ENCODE measurements at places on chromosomes 1 and 21. TPM values are rescaled to one million over a fixed set of nuclear protein-coding genes. Genes with fewer than 3 reads are reported as not detected.

GRCh38 chr21:25967181-25967900 lies 203.2 kb downstream of the APP start:
- H3K4me1 ChIP-seq: no peaks in the 10 kb centered on the region
- peak overlapping the region; percentile 57 for H3K27ac ChIP-seq
- no peak overlapping the region for H3K4me3 ChIP-seq
- H3K36me3 ChIP-seq: no peaks in the 10 kb centered on the region
- DNase-seq: no peak

DNA sequence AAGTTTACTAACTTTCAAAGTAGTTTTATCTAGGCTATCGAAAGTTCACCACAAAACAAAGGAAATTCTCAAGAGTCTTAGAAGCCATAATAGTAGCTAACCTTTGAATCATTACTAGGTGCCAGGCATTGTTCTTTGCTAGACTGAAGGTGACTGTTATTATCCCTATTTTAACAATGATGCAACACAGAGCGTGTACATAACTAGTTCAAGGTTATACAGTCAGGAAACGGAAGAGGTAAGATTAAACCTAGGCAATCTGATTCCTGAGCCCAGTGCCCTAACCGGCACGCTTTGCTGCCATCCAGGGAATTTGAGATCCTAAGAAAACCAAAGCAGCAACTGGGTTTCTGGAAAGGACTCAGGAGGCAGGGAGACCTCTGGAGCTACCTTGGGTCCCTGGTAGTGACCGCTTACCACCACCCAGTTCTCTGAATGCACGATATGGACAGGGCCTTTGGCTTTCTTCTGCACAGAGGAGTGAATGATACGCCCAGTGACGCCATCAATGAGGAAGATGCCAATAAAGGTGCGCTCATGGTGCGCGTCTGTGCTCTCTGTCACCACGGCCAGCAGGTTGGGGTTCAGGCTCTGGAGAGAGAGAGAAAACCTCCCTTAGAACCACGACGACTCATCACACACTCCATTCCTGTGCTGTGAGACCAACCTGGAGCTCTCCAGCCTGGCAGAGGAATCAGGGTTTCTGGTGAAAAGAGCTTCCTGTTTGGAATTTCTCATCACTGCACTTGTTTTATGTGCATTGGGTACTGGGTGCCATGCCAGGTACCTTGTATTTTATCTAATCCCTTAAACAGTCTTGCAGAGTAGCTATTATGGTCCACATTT lies 13.1 kb upstream of the UBR4 start:
- peaks cover 42% of the 10 kb centered on the region for H3K4me1 ChIP-seq
- no peak overlapping the region for H3K4me3 ChIP-seq
- peak; percentile 15 for DNase-seq
- H3K27me3 ChIP-seq: no peaks in the 10 kb centered on the region
- peak overlapping the region; percentile 32 for H3K27ac ChIP-seq

DNA sequence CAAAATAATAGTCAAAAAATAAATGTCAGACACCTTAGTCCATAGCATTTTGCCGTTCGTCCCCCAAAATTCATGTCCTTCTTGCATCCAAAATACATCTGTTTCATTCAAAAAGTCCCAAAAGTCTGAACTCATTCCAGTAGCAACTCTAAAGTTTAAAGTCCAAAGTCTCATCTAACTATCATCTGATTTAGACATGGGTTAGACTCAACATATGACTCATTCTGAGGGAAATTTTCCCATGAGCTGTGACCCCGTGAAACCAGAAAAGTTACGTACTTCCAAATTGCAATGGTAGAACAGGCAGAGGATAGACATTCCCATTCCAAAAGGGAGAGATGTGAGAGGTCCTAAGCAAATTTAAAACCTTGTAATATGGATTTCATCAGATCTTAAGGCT lies 48.6 kb upstream of the CACHD1 start:
- no peaks in the 10 kb centered on the region for H3K27me3 ChIP-seq
- H3K27ac ChIP-seq: no peak overlapping the region
- no peak for DNase-seq
- H3K4me1 ChIP-seq: no peaks in the 10 kb centered on the region

GRCh38 chr21:36551731-36552433 lies 72.0 kb upstream of the CLDN14 start:
- DNase-seq: no peak
- no peaks in the 10 kb centered on the region for H3K36me3 ChIP-seq
- H3K4me3 ChIP-seq: no peak overlapping the region
- H3K27me3 ChIP-seq: peaks cover 6% of the 10 kb centered on the region

GRCh38 chr1:206608108-206608698 lies 4.1 kb downstream of the EIF2D start:
- peaks cover 6% of the 10 kb centered on the region for H3K4me1 ChIP-seq
- no peaks in the 10 kb centered on the region for H3K27me3 ChIP-seq
- no peak for DNase-seq
- no peak overlapping the region for H3K27ac ChIP-seq

- H3K4me3 ChIP-seq: no peak overlapping the region
- no peaks in the 10 kb centered on the region for H3K36me3 ChIP-seq
- peaks cover 4% of the 10 kb centered on the region for H3K4me1 ChIP-seq
- H3K27me3 ChIP-seq: no peaks in the 10 kb centered on the region
Observed at GRCh38 chr1:178267646-178268094, 173.8 kb downstream of the RASAL2 start.

DNA sequence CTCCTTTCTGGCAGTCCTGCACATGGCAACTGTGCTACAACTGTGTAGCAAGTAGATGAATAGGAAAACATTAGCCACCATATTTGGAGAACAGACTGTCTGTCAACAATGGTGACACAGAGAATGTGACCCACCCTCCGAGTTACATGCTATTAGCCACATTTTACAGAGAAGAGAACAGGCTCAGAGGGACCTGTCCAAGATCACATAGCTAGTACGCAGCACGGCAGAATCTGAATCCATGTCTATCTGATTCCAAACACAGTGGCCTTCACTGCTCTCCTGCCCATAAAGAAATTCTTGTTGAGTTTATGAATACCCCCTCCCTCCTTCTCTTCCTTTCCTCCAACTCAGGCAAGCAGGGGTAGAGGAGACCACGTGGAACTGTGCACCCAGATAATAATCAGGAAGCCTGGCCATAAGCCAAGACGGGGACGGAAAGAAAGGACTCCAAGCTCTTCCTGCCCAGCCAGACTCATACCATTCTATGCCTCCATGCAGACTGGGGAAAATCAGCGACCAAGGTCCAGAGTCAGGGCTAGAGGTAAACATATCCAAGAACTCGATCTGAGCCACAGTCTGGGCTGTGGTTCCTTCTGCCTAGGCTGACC lies 78.8 kb downstream of the TRABD2B start:
- DNase-seq: no peak
- H3K27me3 ChIP-seq: peaks cover 2% of the 10 kb centered on the region
- no peaks in the 10 kb centered on the region for H3K4me1 ChIP-seq
- H3K27ac ChIP-seq: no peak overlapping the region
- no peak overlapping the region for H3K4me3 ChIP-seq

The SLC22A15 gene
- 0.35 TPM for total RNA-seq

GRCh38 chr1:37434292-37435225 lies 39.8 kb upstream of the ZC3H12A start:
- no peaks in the 10 kb centered on the region for H3K4me1 ChIP-seq
- no peak overlapping the region for H3K27ac ChIP-seq
- no peak overlapping the region for H3K4me3 ChIP-seq
- H3K27me3 ChIP-seq: no peaks in the 10 kb centered on the region
- H3K36me3 ChIP-seq: no peaks in the 10 kb centered on the region

DNA sequence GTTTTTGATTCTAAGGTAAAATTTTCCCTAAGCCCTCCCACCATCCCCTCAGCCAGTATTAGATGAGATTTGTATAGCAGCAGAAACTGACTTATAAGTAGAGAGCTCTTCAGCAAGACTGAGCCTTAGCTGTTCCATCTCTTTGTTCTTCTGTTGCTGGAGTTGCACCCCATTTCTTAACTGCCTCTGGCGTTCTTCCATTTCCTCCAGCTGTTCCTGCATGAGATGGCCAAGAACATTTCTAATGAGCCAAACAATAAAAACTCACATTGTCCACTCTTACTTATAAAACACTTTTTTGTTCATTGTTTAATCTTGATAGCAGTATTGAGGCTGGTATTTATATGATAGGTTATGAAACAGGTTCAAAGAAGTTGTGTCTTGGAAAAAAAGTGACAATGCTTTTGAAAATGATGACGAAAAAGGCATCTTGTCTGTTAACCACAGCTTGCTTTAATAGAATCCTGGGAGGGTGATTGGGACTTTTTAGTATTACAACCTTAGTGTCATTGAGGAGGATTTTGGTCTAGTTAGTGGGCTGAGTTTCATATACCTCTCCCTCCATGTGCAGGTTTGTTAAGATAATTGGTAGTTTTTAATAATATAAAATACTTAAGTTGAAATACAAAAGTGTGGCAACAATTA lies 18.3 kb downstream of the SYNC start:
- H3K27me3 ChIP-seq: no peaks in the 10 kb centered on the region
- peak; percentile 44 for DNase-seq
- peaks cover 49% of the 10 kb centered on the region for H3K36me3 ChIP-seq
- H3K4me3 ChIP-seq: no peak overlapping the region
- H3K27ac ChIP-seq: peak overlapping the region; percentile 29

GRCh38 chr1:153395136-153395685 lies 4.3 kb upstream of the S100A8 start:
- H3K4me1 ChIP-seq: peaks cover 31% of the 10 kb centered on the region
- no peak overlapping the region for H3K27ac ChIP-seq
- no peaks in the 10 kb centered on the region for H3K27me3 ChIP-seq
- no peaks in the 10 kb centered on the region for H3K36me3 ChIP-seq

The INSRR gene
- total RNA-seq: not detected

- no peaks in the 10 kb centered on the region for H3K4me1 ChIP-seq
- no peak overlapping the region for H3K4me3 ChIP-seq
- H3K27ac ChIP-seq: no peak overlapping the region
- H3K36me3 ChIP-seq: no peaks in the 10 kb centered on the region
Observed at GRCh38 chr1:101365186-101365585, 128.4 kb downstream of the S1PR1 start.

- peaks cover 5% of the 10 kb centered on the region for H3K27me3 ChIP-seq
- no peak overlapping the region for H3K27ac ChIP-seq
- no peak overlapping the region for H3K4me3 ChIP-seq
- no peak for DNase-seq
Observed at GRCh38 chr1:11563560-11564069, 84.7 kb downstream of the DISP3 start.

DNA sequence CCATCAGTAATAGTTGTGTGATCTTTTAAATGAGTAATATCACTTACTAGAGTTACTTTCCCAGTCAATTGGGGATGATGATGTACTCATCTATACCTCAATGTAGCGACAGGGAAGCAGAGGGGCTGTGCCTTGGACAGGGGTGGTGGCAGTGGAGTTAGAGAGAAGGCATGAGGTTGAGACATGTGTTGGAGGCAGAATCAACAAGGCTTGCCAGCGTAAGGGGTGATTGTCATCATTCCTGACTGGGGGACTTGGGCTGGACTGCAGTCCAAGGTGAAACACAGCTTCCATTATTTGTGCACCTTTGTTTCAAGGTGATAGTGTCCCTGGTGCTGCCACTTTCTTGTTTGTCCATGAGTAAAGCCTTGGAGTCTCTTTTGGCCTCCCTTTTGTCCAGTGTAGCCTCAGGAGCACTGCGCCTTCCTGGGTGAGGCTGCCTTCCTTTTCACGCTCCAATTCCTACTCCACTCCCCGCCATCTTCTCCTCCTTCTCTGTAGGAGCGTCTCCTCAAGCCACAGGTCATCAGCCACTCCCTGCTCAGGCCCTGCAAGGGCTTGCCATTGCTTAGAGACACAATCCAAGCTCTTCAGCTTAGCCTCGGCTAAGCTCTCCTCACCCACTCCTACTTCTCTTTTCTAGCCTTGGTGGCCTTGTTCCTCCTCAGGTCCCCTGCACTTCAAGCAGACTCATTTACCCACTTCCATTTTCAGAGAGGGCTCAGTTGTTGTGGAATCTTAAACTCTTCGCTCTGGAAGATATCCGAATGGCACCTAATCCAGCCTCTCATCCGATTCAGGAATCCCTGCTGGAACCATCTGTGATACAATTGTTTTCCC lies 77.6 kb upstream of the CD34 start:
- peaks cover 3% of the 10 kb centered on the region for H3K27me3 ChIP-seq
- no peak overlapping the region for H3K27ac ChIP-seq
- no peak overlapping the region for H3K4me3 ChIP-seq
- DNase-seq: no peak
- no peaks in the 10 kb centered on the region for H3K4me1 ChIP-seq
- no peaks in the 10 kb centered on the region for H3K36me3 ChIP-seq

GRCh38 chr1:178486100-178487069 lies 10.4 kb downstream of the CLEC20A start:
- no peaks in the 10 kb centered on the region for H3K4me1 ChIP-seq
- DNase-seq: no peak
- H3K36me3 ChIP-seq: no peaks in the 10 kb centered on the region
- H3K27me3 ChIP-seq: no peaks in the 10 kb centered on the region
- peak overlapping the region; percentile 14 for H3K4me3 ChIP-seq
- no peak overlapping the region for H3K27ac ChIP-seq

DNA sequence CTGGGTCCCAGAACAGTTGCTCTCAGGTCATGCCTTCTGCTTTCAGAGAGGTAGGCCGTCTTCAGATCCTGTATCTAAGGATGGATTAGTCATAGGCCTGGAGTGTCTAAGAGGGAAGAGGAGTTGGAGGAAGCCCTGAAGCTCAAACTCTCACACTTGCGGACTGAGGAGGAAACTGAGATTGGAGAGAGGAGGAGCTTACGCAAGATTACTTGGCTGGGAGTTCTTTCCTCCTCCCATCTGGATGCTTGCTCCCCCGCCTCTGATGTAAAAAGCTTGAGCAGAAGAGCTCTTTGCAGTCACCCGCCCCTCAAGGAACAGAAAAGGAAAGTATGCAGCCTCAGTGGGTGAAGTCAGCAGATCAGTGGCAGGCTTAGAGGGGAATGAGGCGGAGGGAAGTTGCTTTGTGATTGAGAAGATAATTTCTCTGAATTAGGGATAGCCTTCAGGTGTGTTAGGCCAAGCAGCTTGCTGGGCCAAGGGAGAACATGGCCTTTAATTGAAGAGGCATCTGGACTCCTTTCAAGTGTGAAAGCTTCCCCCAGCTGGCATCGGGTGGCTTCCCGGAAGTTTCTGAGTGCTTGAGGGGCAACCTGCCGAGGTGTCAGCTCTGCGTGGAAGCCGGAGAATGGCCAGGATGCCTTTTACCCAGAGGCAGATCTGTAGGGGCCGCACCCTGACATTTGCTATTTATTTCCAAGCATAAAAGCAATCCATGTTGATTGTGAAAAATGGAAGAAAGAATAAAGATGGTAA lies 6.6 kb downstream of the ADORA1 start:
- no peak overlapping the region for H3K27ac ChIP-seq
- peaks cover 12% of the 10 kb centered on the region for H3K4me1 ChIP-seq
- no peaks in the 10 kb centered on the region for H3K36me3 ChIP-seq
- no peaks in the 10 kb centered on the region for H3K27me3 ChIP-seq
- H3K4me3 ChIP-seq: no peak overlapping the region
- no peak for DNase-seq

The ECM1 gene
- total RNA-seq: 7.3 TPM
